ENCODE measurements at places on chromosomes 6 and 20.

DNA sequence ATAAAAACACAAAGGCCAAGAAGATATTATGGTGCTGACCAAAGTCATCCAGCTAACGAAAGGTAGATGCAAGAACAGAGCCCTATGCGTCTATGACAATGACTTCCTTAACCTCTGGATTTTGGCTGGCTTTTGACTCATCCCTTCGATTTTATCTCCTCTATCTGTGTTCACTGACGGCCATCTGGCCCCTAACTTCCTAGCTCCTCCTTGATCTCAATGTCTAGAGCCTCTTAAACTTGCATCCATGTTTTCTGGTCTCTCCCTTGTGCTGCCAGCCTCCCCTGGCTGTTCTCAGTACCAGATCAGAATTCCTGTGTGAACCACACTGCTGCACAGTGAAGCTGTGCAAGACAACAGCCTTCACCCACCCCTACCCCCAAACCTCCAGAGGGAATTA is 452.9 kb downstream of the UTRN start:
- no peak for DNase-seq

DNA sequence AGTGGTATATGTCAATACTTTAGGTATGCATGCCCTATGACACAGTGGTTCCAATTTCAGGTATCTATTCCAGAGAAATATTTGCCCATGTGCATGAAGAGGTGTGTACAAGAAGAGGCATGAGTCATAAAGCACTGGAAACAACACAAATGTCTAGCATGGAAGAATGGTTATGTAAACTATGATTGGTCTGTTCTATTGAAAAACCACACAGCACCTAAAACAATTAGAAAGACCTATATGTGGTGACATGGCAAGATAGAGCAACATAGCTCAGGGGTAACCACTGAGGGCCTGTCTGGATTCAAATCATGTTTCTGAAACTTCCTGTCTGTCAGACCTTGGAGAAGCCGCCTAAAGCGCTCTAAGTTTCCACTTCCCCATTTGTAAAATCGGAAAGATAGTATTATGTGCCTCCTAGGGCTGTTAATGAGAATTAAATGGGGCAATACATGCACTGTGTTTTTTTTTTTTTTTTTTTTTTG is 76.0 kb upstream of the SHLD1 start:
- peak; percentile 37 for DNase-seq

DNA sequence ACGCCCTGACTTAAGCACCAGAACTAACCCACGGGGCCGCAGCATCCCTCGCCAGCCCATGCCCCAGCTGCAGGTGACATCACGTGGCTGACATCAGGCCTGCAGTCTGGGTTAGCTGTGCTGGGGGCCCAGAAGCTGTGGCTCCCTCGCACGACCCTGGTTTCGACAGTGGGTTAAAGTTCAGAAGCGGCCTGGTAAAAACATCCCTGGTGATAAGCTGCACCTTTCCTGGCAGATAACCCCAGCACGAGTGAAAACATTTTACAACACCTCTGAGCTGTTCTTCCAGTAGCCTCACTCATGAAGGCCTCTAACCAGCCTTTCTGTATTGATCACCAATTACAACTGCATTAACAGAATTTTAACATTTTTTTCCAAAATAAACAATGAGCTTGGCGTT is 136.4 kb upstream of the RREB1 start:
- DNase-seq: no peak

DNA sequence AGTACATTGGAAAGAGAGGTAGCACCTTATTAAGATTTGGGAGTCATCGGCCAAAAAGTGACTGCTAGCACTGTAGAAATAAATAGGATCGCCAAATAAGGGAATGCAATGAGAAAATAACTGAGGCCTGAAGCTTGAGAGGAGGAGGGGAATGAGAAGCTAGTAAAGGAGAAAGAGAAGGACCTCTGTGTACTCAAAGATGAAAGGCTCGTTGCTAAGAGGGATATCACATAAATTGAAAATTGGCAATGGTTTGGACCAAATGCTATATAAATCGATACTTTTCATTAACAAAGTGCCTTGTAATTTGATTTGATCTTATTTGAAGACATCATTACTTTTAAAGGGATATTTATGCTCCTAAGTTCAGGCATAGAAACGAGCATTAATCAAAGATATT is 796.3 kb downstream of the QKI start:
- DNase-seq: no peak

- DNase-seq: no peak
Measured at GRCh38 chr20:24765316-24766142, 183.5 kb upstream of the CST7 start.

DNA sequence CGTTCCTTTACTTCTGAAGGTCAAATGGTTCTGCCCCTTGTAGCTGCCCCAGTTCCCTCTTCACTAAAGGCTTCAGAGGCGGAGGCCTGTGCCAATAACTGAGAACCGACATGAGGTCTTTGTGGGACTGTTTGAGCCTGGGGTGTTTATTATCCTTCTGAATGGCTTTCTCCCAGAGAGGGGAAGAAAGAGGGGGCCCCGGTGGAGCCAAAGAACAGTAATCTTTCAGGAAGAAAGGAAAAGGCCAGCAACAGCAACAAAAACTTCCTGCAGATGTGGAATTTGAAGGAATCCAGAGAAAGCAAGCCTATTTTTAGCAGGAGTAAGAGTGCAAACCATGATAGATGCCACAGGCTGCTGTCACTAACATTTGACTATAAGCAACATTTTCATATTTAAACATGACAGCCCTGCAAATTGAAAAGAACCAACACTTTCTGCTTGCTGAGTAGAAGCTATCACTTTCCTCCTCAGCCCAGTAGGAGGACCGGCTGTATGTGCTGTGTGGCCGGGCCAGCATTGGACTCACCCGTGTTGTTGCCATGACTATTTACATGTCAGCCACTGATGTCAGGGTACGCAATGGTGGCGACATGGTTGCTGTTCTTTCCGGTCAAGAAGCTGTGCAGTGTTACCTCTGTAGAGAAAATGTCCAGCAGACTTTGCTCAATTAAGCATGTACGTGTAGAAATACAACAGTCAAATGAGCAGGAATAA is 121.3 kb downstream of the SOBP start:
- no peak for DNase-seq

- no peak for DNase-seq
Measured at GRCh38 chr20:50673466-50674137, 17.7 kb downstream of the RIPOR3 start.

- DNase-seq: no peak
Measured at GRCh38 chr6:104505838-104506237, 353.9 kb downstream of the HACE1 start.

DNA sequence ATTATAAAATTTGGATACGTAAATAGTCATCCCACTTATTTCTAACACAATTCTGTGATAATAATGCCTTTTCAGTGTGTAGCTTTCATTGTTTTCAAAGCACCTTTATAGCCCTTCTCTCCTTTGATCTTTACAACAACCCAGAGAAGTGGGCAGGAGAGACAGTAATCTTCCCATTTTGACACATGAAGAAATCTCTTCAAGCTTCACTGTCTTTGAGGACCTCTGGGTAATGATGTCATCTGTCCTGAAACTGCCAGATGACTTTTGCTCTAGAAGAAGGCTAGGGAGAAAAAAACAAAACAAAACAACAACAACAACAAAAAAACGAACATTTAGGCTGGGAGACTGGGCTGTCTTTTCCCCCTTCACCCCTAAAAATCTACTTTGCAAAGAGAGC is 203.0 kb downstream of the KCNQ5 start:
- no peak for DNase-seq

DNA sequence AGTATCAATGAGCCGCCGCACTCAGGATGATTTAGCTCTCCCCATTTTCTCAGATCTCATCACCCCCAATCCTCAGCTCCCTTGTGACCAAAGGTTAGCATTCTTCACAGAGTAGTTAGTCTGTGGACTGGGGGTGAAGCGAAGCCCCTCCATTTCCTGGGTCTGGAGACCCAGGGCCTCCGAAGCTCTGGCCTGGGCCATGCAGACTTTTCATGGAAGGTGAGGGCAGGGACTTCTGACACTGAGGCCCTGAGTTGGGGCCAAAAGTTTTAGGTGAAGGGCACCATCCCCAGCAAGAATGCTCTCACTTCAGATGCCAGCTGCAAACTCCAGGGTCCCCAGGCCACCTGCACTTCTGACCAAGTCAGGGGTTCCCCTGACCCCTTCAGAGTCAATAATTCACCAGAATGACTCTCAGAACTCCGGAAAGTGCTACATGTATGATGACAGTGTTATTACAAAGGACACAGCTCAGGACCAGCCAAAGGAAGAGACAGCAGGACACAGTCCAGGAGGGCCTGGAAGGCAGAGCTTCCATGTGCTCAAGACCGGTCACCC is 65.7 kb upstream of the DUSP22 start:
- no peak for DNase-seq

- DNase-seq: no peak
Measured at GRCh38 chr6:16056263-16056870, 72.5 kb upstream of the MYLIP start.

- no peak for DNase-seq
Measured at GRCh38 chr20:44449864-44450263, 25.8 kb upstream of the TTPAL start.

DNA sequence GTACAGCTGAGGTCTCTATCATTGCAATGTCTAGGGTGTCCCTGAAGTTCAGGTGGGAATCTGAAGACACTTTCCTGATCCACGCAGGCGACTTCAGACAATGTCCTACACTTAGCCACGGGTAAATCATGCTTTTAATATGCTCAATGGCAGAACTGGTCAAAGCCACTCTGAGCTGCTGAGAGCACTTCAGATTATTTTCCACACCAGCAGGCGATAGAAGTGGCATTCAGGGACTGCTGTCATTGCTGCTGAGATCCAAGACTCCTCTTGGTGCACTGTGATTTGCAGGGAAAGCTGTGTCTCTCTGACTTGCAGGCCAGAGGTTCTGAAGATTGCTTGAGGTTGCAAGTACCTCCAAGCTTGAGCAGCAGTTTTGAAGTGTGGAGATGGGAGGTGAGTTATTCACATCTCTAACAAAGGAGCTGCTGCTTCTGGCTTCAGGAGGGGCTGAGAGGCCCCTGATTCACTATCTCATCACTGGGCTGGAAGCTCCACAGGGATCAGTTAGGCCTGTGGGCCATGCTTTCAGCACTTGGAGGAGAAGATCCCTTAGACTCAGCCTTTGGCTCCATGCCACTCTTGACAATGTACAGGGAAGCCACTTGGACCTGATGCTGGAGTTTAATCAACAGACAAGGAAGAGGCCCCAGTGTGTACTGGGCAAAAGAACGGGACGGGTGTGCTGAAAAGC is 2.9 kb upstream of the SSTR4 start:
- no peak for DNase-seq

GRCh38 chr20:15079594-15080340 is 742.4 kb upstream of the FLRT3 start:
- no peak for DNase-seq

DNA sequence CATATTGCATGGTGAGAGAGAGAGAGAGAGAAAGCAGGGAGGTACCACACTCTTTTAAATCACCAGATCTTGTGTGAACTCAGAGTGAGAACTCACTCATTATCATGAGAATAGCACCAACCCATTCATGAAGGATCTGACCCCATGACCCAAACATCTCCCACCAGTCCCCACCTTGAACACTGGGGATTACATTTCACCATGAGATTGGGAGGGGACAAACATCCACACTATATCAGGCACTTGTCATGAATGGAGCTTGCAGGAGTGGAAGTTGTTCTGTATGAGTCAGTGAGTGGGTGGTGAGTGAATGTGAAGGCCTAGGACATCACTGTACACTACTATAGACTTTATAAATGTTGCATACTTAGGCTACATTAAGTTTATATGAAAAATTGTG is 47.7 kb upstream of the RNF182 start:
- DNase-seq: no peak

- no peak for DNase-seq
Measured at GRCh38 chr20:8360035-8360434, 228.0 kb downstream of the PLCB1 start.

DNA sequence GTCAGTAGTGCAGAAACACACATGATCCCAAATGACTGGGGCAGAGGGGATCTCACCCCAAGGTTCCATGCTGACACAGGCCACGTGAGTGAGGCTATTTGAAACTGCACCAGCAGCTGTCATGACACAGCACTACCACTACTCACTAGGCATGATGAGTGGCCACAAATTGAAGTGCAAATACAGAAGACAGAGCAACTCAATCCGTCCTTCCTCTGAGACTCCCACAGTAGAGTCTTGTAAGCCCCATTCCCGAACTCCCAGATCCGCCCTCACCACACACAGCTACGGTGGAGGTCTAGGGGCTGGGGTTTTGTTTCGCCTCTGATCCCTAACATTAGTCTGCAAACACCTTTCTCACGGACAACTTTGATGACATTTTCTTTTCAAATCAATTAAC is 113.3 kb upstream of the NUP153 start:
- DNase-seq: no peak

DNA sequence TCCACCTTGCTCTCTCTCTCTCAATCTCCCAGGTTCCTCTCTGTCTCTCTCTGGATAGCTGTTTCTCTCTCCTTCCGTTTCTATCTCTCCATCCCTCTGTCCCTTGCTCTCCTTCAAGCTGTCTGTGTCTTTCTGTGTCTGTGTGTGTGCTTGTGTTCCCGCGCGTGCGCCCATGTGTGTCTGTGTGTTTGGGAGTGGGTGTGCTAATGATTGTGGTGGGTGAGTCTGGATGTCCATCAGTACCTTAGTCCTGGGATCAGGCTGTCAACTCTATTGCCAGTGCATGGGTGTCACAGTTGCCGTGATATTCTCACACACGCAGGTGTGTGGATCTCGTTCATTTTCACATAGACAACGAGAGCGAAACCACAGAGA is 1380.6 kb upstream of the DEFB115 start:
- no peak for DNase-seq

Measured in CD4-positive, alpha-beta T cell treated with Interleukin-4 for 1 hour (primary cell).